ENCODE measurements at places on chromosomes 3 and 15.

- DNase-seq: no peak
These were observed 35.3 kb downstream of the CHRD start for GRCh38 chr3:184415203-184415490.

GRCh38 chr3:59093521-59093920 lies 43.7 kb upstream of the CFAP20DC start:
- no peak for DNase-seq

- no peak for DNase-seq
These were observed 439.6 kb downstream of the PLOD2 start for GRCh38 chr3:145721273-145721805.

DNA sequence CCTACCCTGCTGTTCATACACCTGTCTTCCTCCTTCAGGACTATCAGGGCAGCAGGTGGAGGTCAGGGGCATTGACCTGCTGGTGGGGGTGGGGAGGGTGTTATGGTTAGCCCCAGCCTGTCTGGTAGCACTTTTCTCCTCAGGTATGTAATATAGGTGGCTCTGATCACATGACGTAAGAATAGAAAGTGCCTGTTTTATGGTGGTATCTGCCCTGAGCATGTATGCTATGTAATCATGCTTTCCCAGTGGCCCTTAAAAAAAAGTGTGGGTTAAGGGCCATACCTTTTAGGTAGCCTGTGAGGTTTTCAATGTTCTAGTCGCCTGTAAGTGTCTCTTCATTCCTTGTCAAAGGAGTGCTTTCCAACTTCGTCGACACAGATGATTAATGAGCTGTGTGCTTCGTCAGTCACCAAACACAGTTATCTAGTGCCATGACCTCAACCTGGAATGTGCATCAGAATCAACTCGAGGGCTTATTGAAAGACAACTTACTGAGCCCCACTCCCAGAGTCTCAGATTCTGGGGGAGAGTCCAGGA lies 86.3 kb downstream of the KLHL25 start:
- DNase-seq: no peak

DNA sequence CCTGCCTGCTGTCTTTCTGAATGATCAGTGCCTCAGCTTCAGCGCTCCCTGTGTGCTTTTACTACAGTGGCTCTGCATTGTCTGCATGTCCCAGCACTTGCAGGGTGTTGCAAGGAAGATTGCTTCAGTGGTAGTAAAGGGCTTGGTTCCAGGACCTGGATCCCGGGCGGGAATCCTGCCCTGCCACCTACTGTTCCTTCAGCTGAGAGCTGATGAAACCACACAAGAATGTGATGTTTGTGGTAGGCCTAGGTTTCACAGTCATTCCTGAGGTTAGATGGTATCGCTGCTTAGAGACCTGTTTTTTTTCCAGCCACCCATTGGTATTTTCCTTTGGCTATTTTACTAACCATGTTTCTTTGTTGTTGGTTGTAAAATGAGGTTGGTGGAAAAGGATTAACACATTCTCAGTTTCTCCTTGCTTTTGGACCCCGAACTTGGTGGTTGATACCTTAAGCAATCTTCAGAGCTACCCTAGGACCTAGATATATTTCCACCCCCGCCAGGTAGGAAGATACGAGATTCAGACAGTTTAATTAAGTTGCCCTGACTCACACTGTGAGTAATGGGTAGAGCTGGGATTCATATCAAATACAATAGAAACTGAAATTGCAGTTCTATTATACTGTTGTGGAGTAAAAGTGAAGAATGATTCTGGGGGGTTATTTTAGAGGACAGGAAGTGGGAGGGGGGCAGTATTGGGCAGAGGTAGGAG lies 11.4 kb downstream of the GPR87 start:
- no peak for DNase-seq

GRCh38 chr3:175748087-175748730 lies 889.1 kb downstream of the NAALADL2 start:
- no peak for DNase-seq

- DNase-seq: no peak
These were observed 288.5 kb downstream of the VGLL3 start for GRCh38 chr3:86702381-86702958.

DNA sequence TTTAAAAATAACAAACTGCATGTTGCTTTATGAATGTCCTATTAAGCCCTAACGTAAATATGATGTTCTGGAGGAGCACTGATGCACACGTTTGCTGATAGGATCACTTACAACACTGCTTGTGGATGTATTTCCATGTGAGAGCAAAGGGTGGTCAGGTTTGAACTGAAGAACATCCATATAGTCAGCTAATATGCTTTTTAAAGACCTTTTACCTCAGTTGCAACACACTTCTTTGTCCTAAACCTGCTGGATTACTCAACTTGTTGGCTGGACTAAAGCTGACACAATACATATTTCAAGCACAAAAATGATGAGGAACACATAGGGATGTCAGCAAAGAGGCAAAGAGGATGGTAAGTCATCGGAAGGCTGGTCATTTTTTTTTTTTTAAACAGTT lies 186.6 kb downstream of the TIGIT start:
- no peak for DNase-seq

DNA sequence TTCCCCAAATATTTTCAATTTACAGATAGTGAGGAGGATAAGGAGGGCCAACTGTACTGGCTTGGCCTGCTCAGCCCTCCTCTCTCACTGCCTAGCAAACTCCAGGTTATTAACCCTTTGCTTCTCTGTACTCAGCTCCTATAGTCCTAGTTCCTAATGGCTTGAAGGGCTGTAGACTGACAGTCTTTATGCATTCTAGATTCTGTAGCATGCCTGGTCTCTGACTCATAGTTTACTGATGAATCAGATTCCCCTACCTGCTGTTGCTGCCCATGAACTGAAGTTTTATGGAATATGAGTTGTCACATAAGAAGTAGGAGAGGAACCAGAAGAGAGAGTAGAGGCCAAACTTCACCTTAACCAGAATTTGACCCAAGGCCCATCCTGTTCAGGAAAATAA lies 27.1 kb upstream of the MAP3K13 start:
- DNase-seq: no peak

GRCh38 chr15:31901501-31901900 lies 128.8 kb upstream of the CHRNA7 start:
- no peak for DNase-seq

GRCh38 chr3:69743975-69744906 lies 5.0 kb downstream of the MITF start:
- DNase-seq: no peak

GRCh38 chr15:82763361-82764116 lies 42.3 kb downstream of the FSD2 start:
- DNase-seq: no peak

DNA sequence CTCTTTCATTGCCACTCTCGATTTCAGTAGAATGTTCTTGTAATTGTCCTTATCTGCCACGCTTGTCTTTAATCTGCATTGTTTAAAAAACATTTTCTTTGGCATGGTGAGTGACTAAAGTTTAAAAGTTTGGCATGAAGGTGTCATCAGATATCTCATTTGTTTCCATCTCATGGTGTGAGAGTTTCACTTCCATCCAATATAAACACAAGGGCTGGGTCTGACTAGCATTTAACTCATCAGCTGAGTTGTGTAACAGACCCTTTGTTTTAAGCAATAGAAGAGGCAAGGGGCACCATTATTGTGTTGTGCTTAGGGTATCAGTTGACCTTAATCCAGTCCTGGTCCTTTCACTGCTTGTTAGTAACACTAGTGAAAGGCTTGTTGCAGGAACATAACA lies 49.9 kb upstream of the IL12A start:
- no peak for DNase-seq

- no peak for DNase-seq
These were observed 54.8 kb upstream of the TNFSF10 start for GRCh38 chr3:172577987-172578570.

- DNase-seq: peak; percentile 64
These were observed 735 bp downstream of the GOLGA8B start for GRCh38 chr15:34582461-34583371.

DNA sequence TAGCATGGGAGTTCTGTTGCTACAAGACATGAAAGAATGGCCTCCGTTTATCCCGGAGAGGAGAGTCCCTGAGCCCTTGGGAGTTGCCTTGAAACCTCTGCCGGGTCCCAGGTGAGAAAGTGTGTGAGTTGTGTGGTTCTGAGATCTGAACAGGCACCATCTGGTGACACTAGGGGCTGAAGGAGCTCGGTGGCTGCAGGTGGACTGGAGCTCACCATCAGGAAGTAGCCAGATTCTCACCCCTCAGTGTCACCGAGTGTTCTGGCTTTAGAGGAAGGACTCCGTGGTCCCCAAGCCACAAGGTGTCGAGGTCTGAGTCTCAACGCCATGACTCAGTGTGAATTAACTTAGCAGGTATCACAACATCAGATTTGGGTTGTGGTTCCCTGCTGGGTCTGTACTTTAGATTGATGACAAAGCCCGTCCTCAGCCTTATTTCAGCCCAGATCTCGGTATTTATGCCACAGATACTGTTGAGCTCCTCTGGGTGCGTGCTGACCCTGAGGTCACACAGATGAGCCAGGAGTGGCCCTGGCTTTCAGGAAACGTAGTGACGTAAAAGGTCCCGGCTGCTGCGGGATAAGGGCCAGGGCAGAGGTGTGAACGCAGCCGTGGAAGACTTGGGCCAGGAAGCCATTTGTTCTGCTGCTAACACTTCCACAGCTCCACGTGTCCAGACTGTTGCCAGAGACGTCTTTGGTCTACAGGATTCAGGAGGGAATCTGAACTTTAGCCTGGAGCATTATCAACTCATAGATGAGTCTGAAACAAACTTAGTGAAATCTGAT lies 54.4 kb downstream of the PGPEP1L start:
- DNase-seq: no peak

DNA sequence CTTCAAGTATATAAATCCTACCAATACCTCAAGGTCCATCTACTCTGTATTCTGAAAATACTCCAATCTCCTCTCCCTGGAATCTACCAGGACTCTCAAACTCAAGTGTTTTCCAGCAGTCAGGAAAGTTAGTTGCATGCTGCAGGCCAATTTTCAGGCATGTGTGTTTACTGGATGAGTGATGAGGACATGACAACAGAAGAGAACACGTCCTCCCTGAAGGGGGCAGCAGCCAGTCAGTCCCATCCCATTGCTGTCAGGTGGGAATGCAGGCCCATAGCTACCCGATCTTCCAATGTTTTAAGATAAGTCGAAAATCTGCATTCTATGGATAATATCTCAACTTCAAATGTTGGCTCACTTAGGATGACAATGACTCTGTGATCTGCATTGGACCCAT lies 496.2 kb downstream of the FHIT start:
- peak; percentile 59 for DNase-seq

DNA sequence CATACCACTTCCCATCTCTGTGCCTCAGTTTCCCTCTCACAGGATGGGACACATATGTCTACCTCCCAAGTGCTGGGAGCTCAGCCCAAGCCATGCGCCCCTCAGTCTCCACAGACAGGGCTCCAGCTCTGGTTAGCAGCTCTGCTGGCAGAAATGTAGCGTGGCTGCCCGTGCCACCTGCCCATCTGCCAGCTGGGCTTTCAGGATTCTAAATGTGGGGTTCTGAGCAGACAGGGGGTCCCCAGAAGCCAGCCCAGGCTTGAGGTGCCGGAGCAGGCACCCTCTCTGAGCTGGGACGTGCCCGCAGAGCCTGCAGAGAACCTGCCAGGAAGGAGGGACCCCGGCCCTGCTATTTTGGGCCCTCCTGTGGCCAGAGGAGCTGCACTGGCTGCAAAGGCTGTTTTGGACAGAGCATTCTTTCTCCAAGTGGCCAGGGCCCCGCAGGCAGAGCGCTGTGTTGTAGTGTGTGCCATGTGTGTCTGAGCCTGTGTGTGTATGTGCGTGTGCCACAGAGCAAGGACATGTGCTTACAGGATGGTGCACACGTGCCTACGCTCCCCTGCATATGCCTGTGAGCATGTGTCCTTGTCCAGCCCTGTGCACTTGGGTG lies 31.7 kb downstream of the PSTPIP1 start:
- no peak for DNase-seq

DNA sequence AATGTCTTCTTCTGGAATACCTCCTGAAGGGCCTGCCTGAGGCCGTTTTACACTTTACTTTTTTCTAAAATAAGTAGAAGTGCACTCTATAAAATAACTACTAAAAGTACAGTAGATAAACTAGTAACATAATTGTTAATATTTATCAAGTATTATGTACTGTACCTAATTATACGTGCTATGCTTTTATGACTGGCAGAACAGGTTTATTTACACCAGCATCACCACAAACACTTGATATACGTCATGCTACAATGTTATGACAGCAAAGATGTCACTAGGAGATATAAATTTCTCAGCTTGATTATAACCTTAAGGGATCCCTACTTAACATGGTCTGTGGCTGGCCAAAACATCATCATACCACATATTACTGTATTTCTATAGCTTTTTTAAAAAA lies 29.4 kb downstream of the DLG1 start:
- no peak for DNase-seq

DNA sequence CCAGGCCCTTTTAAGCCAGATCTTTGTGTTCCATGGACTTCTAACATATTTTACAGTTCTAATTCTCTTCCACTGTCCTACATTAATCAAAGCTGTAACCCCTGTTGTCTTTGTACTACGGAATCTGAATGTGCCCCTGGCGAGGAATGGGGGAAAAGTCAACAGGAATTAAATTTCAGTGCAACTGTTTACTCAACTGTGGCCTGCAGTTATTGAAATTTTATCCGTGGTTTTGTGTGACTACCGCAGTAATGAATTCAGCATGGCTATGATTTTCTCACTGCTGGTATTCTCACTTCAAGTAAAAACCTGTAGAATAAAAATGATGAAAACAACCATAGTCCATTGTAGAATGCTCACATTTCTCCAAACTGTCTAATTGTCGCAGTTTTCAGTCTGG lies 388.0 kb downstream of the FOXP1 start:
- no peak for DNase-seq

- no peak for DNase-seq
These were observed 322.8 kb downstream of the UACA start for GRCh38 chr15:70440416-70441138.

DNA sequence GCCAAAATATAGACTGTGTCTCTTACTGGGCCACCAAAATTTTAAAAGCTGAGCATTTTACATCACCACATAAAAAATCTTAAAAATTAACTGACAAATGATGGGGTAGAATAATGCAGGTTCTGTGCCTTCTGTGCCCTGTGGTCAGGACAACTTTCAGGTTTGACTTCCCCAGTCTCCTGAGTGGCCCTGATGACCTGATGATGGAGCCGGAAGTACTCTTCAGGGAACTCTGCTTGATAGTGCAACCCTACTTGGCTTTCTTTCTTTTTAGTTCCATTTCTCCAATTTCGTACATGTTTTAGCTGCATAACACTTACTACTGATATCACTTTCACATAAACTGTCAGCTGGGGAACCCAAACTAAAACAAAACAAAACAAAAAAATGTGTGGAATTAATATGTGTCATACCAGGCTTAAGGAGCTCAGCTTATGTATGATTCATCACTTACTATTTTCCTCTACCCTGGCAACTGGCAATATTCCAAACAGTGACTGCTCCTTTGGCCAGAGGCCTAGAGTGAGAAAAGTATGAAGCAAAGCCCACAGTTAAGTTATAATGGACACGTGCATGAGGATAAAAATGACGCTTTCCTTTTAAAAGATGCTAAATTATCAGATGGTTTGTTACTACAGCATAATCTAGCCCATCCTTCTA lies 194.3 kb downstream of the BCHE start:
- peak; percentile 57 for DNase-seq

All from BE2C (cell line).